ENCODE measurements at places on chromosomes 2 and 18.

DNA sequence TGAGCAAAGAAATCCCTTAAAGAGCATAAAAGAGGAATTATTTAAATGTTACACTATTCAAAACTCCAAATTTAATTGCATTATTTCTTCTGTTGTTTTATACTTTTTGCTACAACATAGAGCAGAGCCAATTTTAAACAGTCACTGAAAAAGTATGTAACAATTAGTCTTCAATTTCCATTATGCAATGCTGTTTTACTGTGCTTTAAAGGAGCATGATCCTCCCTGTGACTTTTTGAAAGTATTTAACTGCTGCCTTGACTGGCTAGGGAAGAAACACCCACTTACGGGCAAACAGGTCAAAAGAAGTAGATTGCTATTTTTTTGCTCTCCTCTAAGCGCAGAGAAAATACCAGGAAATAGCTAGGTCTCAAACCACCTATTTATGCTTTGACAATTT lies 217.4 kb upstream of the GCFC2 start:
- no peak for DNase-seq

DNA sequence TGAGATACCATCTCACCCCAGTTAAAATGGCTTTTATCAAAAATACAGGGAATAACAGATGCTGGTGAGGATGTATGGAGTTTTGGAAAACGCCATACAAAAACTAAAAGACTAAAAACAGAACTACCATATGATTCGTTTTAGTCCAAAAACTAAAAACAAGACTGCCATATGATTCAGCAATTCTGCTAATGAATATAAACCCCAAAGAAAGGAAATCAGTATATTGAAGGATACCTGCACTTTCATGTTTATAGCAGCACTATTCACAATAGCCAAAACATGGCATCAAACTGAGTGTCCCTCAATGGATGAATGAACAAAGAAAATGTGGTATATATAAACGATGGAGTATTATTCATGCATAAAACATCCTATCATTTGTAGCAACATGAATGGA lies 224.4 kb upstream of the MC4R start:
- no peak for DNase-seq

GRCh38 chr2:240622531-240623235 lies 2.6 kb upstream of the GPR35 start:
- no peak for DNase-seq

DNA sequence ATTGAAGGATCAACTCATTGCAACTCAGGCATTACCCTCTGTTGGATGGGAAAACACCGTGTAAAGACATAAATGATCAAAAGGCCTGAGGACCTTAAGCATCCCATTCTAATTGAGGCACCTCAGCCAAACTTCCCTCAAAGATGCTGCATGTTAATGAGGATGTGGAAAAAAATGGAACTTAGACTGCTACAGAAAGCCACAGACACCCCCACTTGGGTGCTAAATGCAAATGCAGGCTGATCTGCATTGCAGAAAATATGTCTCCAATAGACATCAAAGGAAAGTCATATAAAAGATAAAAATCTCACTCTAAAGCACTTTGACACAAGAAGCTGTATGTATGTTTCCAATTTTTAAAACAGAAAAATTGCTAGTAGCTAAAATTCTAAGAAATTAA lies 504.7 kb downstream of the KCNJ3 start:
- DNase-seq: no peak

GRCh38 chr2:88059979-88060906 lies 4.7 kb upstream of the KRCC1 start:
- peak; percentile 39 for DNase-seq

- no peak for DNase-seq
Observed at GRCh38 chr2:128323555-128323931, 4.9 kb upstream of the HS6ST1 start.

- no peak for DNase-seq
Observed at GRCh38 chr2:22497789-22498188, 887.2 kb upstream of the KLHL29 start.

Data from suppressor macrophage treated with lipopolysaccharide for 4 hours (primary cell).